ENCODE measurements at places on chromosomes 5 and 9.

DNA sequence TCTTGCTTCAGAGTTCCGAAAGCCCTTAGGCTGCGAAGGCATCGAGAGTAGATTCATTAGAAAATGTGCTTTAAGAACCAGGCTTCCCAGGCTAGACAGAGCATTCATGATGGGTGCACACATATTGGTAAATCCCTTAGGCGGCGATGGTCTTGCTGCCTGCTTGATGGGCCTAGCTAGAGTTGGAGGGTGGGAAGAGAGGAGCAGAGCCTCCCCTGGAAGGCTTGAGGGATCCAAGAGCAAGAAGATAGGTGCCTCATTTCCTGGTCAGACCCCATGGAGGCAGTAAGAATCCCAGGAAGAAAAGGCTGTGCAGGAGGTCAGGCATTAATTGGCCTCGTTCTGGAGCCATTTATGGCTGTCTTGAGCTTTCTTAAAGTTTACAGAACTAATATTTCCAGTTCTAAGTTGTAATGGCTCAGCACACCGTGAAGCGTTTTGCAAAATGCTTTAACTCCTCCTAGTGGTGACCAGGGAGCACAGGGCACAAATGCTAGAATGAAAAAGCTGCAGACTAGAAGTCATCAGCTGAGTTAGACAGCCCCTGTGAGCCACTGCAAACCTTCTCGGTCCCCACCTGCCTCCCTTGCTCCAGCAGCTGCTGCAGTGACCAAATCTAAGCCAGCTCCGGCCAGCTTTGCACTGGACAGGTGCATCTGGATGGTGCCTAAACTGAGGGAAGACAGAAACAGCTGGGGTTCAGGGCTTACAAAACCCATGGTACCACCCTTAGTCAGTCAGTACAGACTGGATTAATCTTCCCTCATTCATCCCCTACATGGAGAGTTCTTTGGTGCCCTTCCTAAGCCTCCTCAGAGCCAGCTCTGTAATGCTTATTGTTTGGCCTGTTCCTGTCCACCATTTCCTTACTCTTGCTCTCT is 14.7 kb downstream of the SLC45A2 start:
- no peak for DNase-seq

DNA sequence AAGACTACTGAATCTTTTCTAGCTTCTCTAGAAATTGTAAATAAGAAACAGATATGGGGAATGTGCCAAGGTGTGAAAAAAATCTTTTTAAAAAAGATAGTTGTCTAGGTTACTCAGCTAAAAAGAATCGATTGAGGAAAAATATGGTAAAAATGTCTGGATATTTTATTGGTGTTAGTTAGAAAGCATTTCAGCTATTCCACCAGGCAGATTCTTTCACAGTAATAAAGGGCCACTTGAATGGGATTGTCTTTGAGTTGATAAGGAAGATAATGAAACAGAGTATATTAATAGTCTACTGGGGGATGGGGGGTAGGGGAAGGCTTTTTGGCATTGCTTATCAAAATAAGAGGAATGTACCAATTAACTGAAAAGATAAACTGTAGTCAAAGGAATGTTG is 51.9 kb downstream of the SLIT3 start:
- DNase-seq: no peak

DNA sequence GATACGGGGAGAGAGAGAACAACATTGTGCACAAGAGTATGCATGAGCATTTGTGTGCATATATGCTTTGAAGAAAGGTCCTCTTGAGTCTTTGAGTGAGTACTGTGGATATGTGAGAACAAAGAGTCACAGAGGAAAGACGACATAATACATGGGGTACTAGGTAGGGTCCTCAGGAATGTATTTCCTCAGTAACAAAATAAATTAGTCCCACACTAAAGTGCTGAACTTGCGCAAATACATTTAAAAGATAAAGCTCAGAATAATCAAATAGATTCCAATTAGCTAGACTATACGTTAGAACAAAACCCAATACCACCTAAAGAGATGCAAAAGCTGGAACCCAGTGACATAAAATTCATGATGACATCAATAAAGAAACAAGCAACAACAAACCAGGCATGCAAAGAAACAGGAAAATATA is 70.8 kb downstream of the RAPGEF6 start:
- no peak for DNase-seq

- no peak for DNase-seq
These were observed 17.1 kb downstream of the MSANTD3 start for GRCh38 chr9:100443781-100444768.

GRCh38 chr9:135480071-135480939 is 723 bp downstream of the PPP1R26 start:
- DNase-seq: no peak

DNA sequence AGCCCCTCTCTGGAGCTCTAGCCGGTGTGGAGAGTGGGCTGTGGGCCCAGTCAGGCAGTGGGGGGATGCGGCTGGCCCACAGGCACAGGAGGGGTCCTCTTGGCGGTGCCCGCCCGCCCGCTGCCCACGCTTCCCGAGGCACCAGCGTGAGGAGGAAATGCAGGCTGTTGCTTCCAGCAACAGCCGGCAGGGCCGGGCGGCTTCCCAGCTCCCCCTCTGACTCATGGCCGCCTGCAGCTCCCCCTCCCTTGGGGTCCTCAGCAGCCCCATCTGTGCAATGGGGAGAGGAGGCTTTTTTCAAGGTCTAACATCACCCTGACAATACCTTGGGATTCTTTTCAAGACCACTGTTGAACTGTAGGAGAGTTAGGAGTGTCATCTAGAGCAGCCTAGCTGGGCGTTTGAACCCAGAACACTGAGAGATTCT is 10.4 kb downstream of the CXXC5 start:
- DNase-seq: no peak

DNA sequence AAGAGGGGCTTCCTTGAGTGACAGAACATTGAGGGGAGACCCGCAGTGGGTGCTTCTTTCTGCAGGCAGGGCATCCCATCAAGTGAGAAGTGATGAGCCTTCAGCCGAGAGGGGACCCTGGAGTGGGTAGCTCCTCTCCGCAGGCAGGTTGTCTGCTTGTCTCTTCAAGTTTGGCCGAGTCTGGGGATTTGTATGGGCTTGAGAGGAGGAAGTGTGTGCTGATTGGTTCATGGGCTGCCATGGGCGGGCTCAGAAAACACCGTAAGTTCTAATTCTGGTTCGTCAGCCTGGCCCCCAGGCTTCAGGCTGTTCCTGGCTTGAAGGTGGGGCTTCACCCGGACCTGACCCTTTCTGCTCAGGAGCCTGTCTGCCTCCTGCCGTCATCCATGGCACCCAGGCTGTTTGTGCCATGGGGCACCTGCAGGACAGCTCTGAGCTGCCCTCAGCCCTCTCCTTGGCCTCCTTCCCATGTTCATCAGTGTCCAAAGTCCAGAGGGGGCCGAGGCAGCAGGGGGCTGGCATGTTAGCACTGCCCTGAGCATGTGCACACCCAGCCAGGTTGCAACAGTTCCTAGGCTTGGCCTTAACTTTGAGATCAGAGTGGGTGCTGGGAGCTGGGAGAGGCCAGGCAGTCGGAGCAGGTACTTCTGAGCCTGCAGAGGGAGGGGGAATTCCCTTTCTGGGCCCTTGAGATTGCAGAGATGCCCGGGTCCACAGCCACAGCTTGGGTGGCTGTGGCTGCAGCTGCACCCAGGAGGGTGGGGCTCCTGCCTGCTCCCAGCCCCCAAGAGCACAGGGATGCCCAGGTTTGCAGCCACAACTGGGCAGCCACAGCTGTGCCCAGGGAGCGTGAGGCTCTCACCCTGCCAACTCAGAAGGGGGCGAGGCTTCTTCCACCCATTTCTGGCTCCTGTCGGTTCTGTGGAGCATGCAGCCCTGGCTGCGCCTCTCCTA is 13.5 kb upstream of the DHFR start:
- DNase-seq: no peak

GRCh38 chr5:107155707-107156106 is 515.0 kb downstream of the EFNA5 start:
- no peak for DNase-seq

DNA sequence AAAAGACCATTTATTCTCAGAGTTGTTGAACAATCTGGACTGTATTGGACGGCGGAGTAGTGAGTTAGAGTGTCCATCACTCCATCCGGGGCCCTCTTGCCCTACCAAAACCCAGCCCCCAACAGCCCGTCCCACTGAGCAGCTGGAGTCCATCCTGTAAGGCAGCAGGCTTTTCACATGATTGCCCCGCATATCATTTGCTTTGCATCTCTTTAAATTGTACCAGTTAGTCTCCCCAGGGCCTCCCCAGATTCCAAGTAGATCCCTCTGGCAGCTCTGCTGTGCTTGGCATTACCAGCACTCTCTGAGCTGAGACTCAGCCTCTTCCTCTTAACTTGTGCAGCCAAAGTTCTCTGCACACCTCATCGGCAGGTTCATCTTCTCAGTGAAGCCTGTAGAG is 48.6 kb upstream of the ADCY2 start:
- DNase-seq: no peak

DNA sequence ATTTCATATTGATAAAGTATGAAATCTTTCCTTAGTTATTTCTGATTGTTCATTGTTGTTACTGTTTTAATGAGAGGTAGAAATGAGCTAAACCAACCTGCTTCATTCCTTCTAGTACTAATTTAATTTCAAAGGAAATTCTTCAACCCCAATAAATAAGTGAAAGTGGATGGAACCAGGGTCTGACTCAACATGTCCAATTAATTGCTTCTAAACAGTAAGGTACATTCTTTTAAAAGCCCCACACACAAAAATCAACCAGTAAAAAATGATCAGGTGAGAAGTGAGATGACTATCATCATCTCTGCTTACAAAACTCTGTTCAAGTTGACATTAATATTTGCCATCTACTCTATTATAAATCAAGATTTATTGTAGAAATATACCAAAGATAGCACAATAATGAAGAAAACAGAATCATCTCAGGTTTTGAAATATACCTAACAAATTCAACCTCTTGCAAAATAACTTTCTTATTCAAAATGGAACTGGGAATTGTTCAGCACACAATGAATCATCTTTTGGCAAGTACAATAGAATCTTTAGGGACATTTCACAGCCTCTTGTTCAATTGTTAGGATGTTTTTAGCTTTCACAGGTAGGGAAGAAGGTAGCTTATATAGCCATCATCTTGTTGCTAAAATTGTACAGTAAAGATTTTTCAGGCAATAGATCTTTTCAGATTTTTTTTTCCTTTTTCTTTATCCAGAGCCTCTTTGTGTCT is 114.5 kb downstream of the RPS23 start:
- no peak for DNase-seq

Data from activated CD8-positive, alpha-beta memory T cell treated with anti-CD3 and anti-CD28 coated beads for 48 hours (primary cell).